ENCODE measurements at places on chromosomes 2 and 18. TPM values are rescaled to one million over a fixed set of nuclear protein-coding genes. Genes with fewer than 3 reads are reported as not detected.

Gene IL36RN
- not detected for polyA plus RNA-seq

GRCh38 chr18:12431561-12431960, 23.8 kb downstream of the PRELID3A start:
- H3K4me3 ChIP-seq: no peak overlapping the region
- DNase-seq: no peak
- no peaks in the 10 kb centered on the region for H3K36me3 ChIP-seq
- no peaks in the 10 kb centered on the region for H3K27me3 ChIP-seq
- no peak overlapping the region for H3K27ac ChIP-seq

DNA sequence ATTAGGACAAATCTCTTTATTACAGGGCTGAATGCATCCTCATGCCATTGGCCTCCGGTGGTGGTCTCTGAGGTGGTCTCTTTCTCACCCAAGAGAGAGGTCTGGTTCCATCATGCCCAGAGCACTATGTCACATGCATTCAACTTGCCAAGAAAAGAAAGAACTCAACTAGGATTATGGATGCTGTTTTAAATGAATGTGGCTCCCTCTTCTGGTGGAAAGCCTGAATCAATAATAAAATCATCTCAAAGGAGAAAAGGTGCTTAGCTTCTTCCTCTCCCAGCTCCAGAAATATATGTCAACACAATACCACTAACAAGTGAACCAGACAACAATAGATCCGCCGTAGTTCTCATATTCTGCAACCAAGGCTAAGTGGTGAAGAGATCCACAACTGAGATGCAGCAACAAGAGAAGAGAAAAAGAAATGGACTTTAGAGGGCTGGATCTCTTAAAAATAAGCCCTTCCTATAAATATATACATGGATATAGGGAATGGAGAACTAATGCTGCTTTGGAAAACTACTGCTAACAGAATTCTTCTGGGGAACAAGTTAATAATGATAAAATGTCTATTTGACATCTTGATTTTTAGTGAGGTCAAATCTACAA, 396.8 kb downstream of the NCKAP5 start:
- no peak overlapping the region for H3K4me3 ChIP-seq
- H3K36me3 ChIP-seq: no peaks in the 10 kb centered on the region

GRCh38 chr2:200496696-200497095, 13.2 kb downstream of the KCTD18 start:
- DNase-seq: no peak

DNA sequence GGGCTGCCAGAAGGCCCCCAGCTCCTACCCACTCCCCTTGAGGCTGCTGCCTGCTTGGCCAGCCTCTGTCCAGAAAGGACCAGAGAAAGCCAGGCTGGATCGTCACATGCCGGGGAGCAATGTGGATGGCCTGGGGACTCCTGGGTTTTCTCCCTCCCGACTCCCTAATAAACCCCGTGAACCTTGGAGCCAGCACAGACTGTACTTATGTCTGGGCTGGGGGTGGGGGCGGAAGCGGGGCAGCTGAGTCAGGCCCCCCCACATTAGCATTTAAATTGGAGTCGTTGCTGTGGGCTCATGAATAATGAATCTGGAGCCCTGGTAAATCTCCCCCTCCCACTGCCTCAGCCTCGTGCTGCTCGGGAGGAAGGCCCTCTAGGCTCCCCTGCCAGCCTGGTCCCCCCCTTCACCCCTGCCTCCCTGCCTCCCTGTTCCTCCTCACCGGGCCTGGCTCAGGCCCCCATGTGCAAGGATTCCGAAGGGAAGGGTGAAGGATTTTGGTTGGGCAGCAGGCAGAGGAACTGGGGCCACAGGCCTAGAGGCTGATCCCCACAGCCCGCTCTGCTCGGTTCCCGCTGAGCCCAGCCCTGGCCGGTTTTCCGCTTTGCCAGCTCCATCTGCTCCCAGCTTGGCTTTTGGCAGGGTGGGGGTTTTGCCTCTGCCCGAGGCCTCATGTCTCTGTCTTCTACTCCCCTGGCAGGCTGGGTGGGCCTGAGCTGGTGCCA, 7.3 kb upstream of the ASIC4 start:
- peaks cover 15% of the 10 kb centered on the region for H3K4me1 ChIP-seq
- H3K4me3 ChIP-seq: no peak overlapping the region
- H3K27ac ChIP-seq: no peak overlapping the region
- no peak for DNase-seq
- H3K36me3 ChIP-seq: peaks cover 14% of the 10 kb centered on the region

Data from CD8-positive, alpha-beta memory T cell (primary cell).